ENCODE measurements at places on chromosomes 1 and 21. TPM values are rescaled to one million over a fixed set of nuclear protein-coding genes. Genes with fewer than 3 reads are reported as not detected.
A peak's percentile ranks its signal among the peaks of the same experiment; 100 is the strongest.

- no peak overlapping the region for H3K27ac ChIP-seq
- no peaks in the 10 kb centered on the region for H3K27me3 ChIP-seq
- H3K4me1 ChIP-seq, result peaks cover 20% of the 10 kb centered on the region
- no peak overlapping the region for H3K4me3 ChIP-seq
- H3K36me3 ChIP-seq, result 0 out of 2 replicates have a peak, but pooled peaks cover 4% of the 10 kb centered on the region
Observed at GRCh38 chr1:19426294-19427086, 58.8 kb downstream of the CAPZB start.

DNA sequence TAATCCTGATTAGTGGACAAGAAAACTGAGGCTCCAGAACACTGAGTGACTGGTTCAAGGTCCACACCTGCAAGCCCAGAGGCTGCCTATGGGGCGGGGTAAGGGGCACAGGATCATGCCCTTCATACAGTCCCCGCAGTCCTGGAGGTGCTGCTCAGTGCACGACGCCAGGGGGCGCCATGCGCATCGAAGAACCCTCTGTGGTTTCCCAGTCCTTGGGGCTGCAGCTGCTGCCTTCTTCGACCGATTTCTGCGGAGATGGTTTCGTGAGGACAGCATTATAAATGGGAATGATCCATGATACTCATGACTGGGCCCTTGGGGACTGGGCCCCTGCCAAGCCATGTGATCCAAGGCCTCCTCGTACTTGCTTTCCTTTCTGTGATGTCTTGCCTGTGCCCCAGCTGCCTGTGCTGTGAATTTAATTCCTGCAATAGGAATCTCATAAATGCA is 37.1 kb upstream of the ARHGEF10L start:
- no peaks in the 10 kb centered on the region for H3K36me3 ChIP-seq
- no peaks in the 10 kb centered on the region for H3K4me1 ChIP-seq
- no peaks in the 10 kb centered on the region for H3K27me3 ChIP-seq
- peak; percentile 83 for DNase-seq
- H3K27ac ChIP-seq, result no peak overlapping the region
- no peak overlapping the region for H3K4me3 ChIP-seq

GRCh38 chr1:114651893-114652292 is 18.0 kb downstream of the DENND2C start:
- no peaks in the 10 kb centered on the region for H3K4me1 ChIP-seq
- no peaks in the 10 kb centered on the region for H3K36me3 ChIP-seq
- H3K4me3 ChIP-seq, result no peak overlapping the region
- H3K27me3 ChIP-seq, result no peaks in the 10 kb centered on the region
- H3K27ac ChIP-seq, result no peak overlapping the region

GRCh38 chr1:32242341-32242851 is 4.6 kb upstream of the FAM167B start:
- no peaks in the 10 kb centered on the region for H3K27me3 ChIP-seq
- H3K4me3 ChIP-seq, result no peak overlapping the region
- H3K27ac ChIP-seq, result no peak overlapping the region
- no peak for DNase-seq
- peaks cover 25% of the 10 kb centered on the region for H3K4me1 ChIP-seq

- DNase-seq, result peak; percentile 61
- no peak overlapping the region for H3K27ac ChIP-seq
- H3K36me3 ChIP-seq, result peaks cover 6% of the 10 kb centered on the region
- no peaks in the 10 kb centered on the region for H3K27me3 ChIP-seq
Observed at GRCh38 chr1:214604523-214604922, 1.5 kb downstream of the CENPF start.

DNA sequence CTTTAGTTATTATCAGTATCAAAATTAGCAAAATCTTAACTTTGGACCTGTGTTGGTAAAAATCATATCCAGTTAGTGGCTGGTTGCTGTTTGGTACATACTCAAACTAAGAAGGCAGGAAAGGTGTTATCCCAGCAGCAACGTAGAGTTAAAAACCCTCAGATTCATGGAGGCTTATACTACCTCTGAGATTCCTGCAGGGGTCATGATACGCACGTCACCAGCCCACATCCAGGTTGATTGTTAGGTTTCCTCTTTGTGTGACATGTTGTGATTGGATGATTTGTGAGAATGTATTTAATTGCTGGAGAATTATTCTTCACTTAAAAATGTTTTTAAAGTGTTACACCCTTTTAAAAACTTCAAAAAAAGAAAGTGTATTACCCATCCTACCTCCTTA is 423.3 kb upstream of the ADGRL2 start:
- H3K27ac ChIP-seq, result no peak overlapping the region
- no peaks in the 10 kb centered on the region for H3K4me1 ChIP-seq
- H3K36me3 ChIP-seq, result no peaks in the 10 kb centered on the region
- DNase-seq, result peak; percentile 16

DNA sequence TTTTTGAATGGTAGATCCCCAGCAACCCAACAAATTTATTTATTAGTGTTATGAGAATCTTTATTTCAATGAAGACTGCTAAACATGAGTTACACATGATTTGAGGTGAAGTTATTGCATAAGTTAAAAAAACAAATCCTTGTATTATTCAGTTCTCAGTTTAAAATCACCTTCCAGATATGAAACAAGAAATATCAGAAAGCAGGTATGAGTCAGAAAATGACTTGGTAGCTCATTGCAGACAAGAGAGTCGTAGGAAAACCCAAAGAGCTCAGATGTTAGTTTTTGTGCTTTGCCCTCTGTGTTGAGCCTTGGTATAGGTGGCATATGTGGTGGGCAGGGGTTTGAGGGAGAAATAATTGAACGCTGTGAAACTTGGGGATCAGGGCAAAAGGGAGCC is 339.4 kb downstream of the BRINP3 start:
- no peaks in the 10 kb centered on the region for H3K4me1 ChIP-seq
- peak; percentile 50 for DNase-seq
- no peak overlapping the region for H3K27ac ChIP-seq
- no peaks in the 10 kb centered on the region for H3K36me3 ChIP-seq

DNA sequence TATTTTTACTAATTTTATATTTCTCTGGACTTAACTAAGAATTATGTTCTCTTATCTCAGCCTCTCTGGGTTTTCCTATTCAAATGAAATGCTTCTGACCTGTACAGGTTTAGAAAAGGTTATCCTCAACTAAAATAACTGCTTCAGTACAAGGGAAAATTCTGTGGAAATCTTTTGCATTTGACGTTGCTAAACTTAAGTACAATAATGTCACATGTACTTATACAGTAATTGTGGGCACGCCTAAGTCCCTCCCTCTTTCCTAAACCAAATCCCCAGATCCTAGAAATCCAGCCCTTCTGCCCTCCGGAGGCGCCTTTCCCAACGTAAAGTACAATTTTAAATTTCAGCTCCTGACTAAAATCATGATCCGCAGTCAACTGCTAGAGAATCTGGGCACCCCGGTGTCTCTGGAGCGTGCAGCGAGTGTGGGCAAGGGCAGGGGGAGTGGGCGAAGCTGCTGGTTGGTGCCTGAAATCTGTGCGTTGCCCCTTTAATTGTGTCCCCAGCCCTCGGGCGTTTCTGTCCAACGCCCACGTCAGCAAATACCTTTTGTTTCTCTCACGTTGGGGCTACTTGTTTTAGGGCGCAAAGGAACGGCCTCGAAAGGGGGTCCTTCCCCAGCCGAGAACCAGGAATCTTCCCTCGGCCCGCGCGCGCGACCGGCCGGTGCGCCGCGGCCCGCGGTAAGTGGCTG is at the start of gene ZBTB8A:
Gene ZBTB8A (plus strand): TSS at position 541 of the 697 bp plus-strand sequence. CDS start 53,505 bp downstream, outside the sequence.
- peak within 1 kb of the TSS; percentile 96 for H3K4me3 ChIP-seq
- H3K36me3 ChIP-seq, result no peaks in the 10 kb centered on the region
- no peaks in the 10 kb centered on the region for H3K27me3 ChIP-seq
- DNase-seq, result peak; percentile 63

DNA sequence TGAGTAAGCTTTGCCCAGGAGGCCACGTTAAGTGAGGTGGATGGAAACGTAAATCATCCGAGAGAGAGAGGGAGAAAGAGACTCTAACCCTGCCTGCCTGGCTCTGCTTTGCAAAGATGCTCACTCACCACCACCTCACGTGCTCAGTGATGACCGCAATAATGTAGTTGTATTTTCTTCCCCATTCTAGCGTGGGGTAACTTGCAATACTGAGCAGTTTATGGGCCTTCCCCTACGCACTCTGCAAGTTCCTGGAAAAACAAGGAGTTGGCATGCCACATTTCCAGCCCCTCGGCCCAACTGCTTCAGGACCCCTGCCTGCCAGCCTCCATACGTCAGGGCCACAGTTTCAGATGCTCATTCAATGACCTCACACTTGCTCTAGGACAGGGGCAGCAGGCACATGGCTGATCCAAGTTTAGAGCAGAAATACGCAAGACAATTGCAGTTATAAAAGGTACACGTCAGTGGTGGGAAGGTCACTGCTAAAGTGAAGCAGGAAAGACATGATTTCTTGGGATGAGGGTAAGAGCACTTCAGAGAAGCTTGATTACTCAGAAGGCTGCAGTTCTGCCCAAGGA is 112.5 kb upstream of the RAB4A start:
- H3K27ac ChIP-seq, result no peak overlapping the region
- H3K36me3 ChIP-seq, result no peaks in the 10 kb centered on the region
- no peak overlapping the region for H3K4me3 ChIP-seq
- H3K4me1 ChIP-seq, result no peaks in the 10 kb centered on the region
- no peak for DNase-seq

- no peak overlapping the region for H3K4me3 ChIP-seq
- peaks cover 16% of the 10 kb centered on the region for H3K36me3 ChIP-seq
- peak overlapping the region; percentile 78 for H3K27ac ChIP-seq
- H3K4me1 ChIP-seq, result peaks cover 46% of the 10 kb centered on the region
- DNase-seq, result no peak
Observed at GRCh38 chr1:150568594-150568966, 10.8 kb downstream of the MCL1 start.

DNA sequence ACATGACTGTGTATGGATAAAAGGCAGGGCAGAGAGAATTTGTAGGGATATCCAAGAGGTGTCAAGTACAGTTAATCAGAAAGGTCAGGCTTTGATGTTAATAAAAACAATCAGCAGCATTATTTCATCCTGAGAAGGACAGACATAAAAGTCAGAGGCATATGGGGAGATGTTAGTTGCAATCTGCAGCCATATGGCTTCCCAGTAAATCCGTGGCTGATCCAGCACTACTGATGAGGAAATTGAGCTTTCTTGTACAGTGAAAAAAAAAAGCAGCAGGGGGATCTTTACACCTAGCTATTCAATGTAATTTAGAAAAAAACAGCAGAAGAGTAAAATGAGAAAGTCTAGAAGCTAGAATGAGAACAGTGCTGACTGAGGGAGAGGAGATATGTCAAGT is 2.2 kb upstream of the SPRR1B start:
- peaks cover 5% of the 10 kb centered on the region for H3K4me1 ChIP-seq
- no peaks in the 10 kb centered on the region for H3K36me3 ChIP-seq
- no peak overlapping the region for H3K4me3 ChIP-seq
- peaks cover 5% of the 10 kb centered on the region for H3K27me3 ChIP-seq

GRCh38 chr1:18951818-18952391 is 4.6 kb downstream of the IFFO2 start:
- H3K4me3 ChIP-seq, result 0 out of 2 replicates have a peak overlapping the region, but pooled peaks have one; percentile 18
- no peaks in the 10 kb centered on the region for H3K27me3 ChIP-seq
- no peak for DNase-seq
- H3K27ac ChIP-seq, result no peak overlapping the region
- H3K36me3 ChIP-seq, result peaks cover 8% of the 10 kb centered on the region
- H3K4me1 ChIP-seq, result peaks cover 52% of the 10 kb centered on the region

- no peaks in the 10 kb centered on the region for H3K27me3 ChIP-seq
- peaks cover 78% of the 10 kb centered on the region for H3K36me3 ChIP-seq
- H3K4me3 ChIP-seq, result no peak overlapping the region
- DNase-seq, result peak; percentile 38
Observed at GRCh38 chr1:56508523-56508983, 70.8 kb downstream of the PLPP3 start.

GRCh38 chr1:208093754-208094719 is 150.1 kb downstream of the PLXNA2 start:
- peaks cover 13% of the 10 kb centered on the region for H3K36me3 ChIP-seq
- no peak overlapping the region for H3K4me3 ChIP-seq
- peak; percentile 72 for DNase-seq
- H3K27ac ChIP-seq, result no peak overlapping the region

- H3K36me3 ChIP-seq, result no peaks in the 10 kb centered on the region
- no peak overlapping the region for H3K4me3 ChIP-seq
- no peak for DNase-seq
- H3K4me1 ChIP-seq, result peaks cover 15% of the 10 kb centered on the region
- no peaks in the 10 kb centered on the region for H3K27me3 ChIP-seq
Observed at GRCh38 chr1:196181594-196181878, 426.7 kb downstream of the KCNT2 start.

GRCh38 chr1:215710036-215710898 is 143.2 kb downstream of the KCTD3 start:
- H3K27ac ChIP-seq, result no peak overlapping the region
- 0 out of 2 replicates have a peak, but pooled peaks cover 3% of the 10 kb centered on the region for H3K4me1 ChIP-seq
- H3K27me3 ChIP-seq, result peaks cover 27% of the 10 kb centered on the region
- peak; percentile 93 for DNase-seq

DNA sequence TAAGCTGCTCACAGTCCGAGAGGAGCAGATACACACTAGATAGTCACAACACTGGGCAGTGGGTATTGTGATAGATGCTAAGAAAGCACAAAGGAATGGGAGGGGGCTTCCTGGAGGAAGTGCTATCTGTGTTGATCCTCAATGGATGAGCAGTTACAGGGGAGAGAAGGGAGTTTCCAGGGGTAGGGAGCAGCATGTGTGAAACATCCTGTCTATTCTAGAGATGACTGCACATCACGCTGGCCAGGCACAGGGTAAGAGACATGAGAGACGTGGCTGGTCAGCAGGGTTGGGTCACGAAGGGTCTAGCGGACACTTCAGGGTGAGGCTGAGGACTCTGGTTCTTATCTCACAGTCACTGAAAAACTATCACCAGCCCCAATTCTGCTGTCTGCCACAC is 235.2 kb downstream of the TRABD2B start:
- DNase-seq, result no peak
- no peak overlapping the region for H3K4me3 ChIP-seq
- no peaks in the 10 kb centered on the region for H3K36me3 ChIP-seq
- no peaks in the 10 kb centered on the region for H3K4me1 ChIP-seq

DNA sequence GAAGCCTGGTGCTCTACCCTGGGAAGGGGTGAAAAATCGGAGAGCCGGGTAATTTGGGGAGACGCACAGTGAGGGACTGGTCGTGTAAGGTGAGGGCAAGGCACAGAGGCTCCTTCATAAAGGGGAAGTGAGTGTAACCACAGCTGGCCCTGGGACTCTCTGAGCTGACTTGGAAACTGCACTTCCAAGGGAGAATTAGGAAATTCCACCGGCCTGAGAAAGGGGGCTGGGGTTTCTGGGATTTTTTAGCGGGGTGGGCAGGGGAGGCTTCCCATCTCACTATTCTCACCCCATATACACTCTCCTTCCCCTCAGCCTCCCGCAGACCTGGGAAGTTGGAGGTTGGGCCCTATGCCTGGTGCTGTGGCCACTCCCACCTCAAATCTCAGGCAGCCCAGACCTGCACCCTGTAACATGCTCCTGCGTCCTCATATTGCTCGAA is 88.3 kb upstream of the IPO9 start:
- no peak overlapping the region for H3K27ac ChIP-seq
- H3K4me1 ChIP-seq, result peaks cover 17% of the 10 kb centered on the region
- peak overlapping the region; percentile 79 for H3K4me3 ChIP-seq
- no peak for DNase-seq
- H3K27me3 ChIP-seq, result no peaks in the 10 kb centered on the region

Gene RIMS3
- 4.2 TPM for total RNA-seq

Gene NFASC
- total RNA-seq, result 1.6 TPM

Gene C1orf21
- 7.3 TPM for total RNA-seq

Gene PDC
- not detected for total RNA-seq

Gene ANKRD35
- total RNA-seq, result 0.40 TPM

Gene MANEAL
- 47.6 TPM for total RNA-seq

Gene LCE1A
- not detected for total RNA-seq

Gene FUCA1
- total RNA-seq, result 23.4 TPM

Gene IGSF21
- not detected for total RNA-seq

Gene IKBKE
- total RNA-seq, result 28.3 TPM

Gene CELA3B
- total RNA-seq, result not detected

Data from PC-3 (cell line).